Naive thymus-derived CD8-positive, alpha-beta T cell (primary cell): ENCODE measurements at places on chromosomes 7 and 10. TPM values are rescaled to one million over a fixed set of nuclear protein-coding genes. Genes with fewer than 3 reads are reported as not detected.

The HMX2 gene
- not detected for polyA plus RNA-seq

The HYAL4 gene
- not detected for polyA plus RNA-seq

GRCh38 chr10:69801434-69802315, at the start of gene COL13A1:
Gene COL13A1, plus strand, starts transcription at chr10:69801906. Its CDS starts 518 bp downstream, at chr10:69802424.
- H3K36me3 ChIP-seq, result no peaks in the 10 kb centered on the region
- DNase-seq, result no peak
- H3K4me1 ChIP-seq, result peaks cover 17% of the 10 kb centered on the region
- H3K27ac ChIP-seq, result no peak within 1 kb of the TSS
- H3K4me3 ChIP-seq, result peak within 1 kb of the TSS; percentile 37

The DMBT1 gene
- polyA plus RNA-seq, result not detected

- no peaks in the 10 kb centered on the region for H3K4me1 ChIP-seq
- H3K27ac ChIP-seq, result no peak overlapping the region
- peaks cover 9% of the 10 kb centered on the region for H3K27me3 ChIP-seq
Measured at GRCh38 chr10:75465450-75465827, 34.0 kb downstream of the LRMDA start.

- peak overlapping the region; percentile 35 for H3K27ac ChIP-seq
- H3K4me3 ChIP-seq, result no peak overlapping the region
- no peaks in the 10 kb centered on the region for H3K27me3 ChIP-seq
- H3K4me1 ChIP-seq, result peaks cover 2% of the 10 kb centered on the region
Measured at GRCh38 chr7:99365318-99366141, 9.0 kb upstream of the ARPC1B start.

DNA sequence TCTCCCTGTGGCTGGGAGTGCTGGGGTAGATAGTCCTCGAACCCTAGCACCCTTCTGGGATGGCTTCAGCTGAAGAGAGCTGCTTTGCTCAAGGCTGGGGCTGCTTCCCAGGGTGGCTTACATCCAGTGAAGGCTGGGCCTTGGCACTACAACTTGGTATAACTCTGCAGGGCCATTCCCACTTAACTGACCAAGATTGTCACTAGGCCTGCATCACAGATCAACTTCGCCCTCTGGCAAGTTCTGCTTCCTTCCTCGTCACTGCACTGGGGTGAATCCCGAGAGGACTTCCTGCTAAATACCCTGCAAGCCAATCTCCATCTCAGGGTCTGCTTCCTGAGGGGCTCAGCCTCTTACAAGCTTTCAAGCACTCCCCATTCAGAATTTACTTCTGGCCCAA, 195.2 kb downstream of the DOCK4 start:
- DNase-seq, result no peak
- no peak overlapping the region for H3K27ac ChIP-seq
- no peaks in the 10 kb centered on the region for H3K27me3 ChIP-seq
- no peaks in the 10 kb centered on the region for H3K36me3 ChIP-seq
- H3K4me1 ChIP-seq, result no peaks in the 10 kb centered on the region
